GOT3 (cell line): ENCODE measurements at places on chromosomes 16 and 17.

GRCh38 chr17:73348018-73348828, 36.4 kb upstream of the CDC42EP4 start:
- no peak for DNase-seq

DNA sequence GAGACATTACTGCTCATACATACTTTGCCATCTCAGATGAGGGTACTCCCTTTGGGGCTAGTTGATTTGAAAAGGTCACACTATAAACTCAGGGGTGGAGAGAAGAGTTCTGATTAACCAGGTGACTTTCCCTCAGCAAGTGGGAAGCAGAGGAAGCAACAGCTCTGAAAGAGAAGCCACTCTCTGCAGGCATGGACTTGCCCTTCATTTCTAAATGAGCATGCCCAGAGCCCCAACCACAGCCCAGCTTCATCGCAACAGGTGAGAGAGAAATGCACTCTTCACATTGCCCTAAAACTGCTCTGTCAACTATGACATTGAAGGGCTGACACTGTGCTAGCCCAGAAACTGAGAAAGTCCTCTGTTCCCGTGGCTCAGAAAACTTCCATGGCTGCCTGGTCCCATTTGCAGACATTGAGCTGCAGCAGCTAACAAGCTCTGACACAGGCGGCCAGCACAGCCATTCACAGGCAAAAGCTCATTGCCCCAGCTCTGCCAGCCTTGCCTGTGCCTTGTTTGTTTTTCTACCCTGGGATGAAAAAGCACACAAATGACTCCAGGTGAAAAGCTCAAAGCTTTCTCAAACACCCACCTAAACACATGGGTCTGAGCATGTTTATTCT, 419.8 kb upstream of the DYNLRB2 start:
- no peak for DNase-seq

DNA sequence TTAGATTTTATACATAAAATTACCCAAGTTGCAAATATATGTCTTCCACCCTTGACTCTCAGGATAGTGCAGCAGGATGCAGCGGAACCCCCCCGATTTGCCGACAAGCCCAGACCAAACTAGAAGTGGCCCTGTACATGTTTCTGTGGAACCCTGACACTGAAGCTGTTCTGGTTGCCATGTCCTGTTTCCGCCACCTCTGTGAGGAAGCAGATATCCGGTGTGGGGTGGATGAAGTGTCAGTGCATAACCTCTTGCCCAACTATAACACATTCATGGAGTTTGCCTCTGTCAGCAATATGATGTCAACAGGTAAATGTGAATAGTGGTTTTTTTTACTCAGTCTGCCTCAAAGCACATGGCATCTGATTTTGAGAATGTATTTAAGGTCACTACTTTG, 70.7 kb downstream of the OMG start:
- DNase-seq: no peak

DNA sequence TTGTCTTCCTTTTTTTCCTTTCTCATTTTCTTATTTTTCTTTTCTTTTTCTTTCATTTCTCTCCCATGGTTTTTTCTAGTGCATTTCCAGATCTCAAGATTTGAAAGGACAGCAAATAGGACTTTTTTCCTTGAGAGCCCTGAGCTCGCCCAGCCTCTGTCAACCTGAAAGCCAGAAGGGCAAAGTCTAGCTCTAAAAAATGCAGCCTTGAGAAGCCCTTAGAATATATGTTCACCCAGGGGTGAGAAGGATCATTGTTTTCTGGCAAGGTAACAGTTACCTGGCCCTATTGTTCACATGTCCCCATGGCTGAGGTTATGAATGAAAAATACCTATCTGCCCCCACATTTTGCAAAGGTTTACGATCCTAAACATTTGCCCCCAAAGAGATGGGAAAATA, 218.4 kb downstream of the IRX3 start:
- DNase-seq: no peak

DNA sequence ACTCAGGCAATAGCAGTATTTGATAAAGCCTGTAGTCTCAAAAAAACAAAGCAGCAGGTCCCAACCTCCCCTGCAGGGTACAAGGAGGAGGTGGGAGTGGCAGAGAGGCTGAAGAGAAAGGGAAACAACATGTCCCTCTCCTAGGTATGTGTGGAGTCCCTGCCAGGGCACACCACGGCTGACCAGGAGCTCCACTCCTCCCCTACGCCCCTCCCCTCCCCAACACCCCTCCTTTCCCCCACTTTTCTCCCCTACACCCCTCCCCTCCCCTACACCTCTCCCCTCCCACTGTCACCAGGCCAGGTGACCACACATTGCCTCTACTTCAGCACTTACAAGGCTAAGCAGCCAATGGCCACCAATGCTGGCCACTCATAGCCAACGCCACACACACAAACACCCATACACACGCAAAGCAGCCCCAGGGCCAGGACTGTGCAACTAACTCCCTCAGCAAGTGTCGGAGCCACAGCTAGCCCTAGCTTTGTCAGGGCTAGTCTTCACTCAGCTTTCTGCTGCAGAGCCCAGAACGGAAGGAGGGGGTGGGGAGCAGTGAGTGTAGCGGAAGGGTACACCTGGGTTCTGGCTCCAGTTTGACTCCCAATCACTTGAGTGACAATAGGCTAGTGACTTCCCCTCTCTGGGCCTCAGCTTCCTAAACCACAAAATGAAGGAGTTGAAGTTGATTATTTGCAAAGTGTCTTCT, 8.2 kb downstream of the CAVIN1 start:
- no peak for DNase-seq

DNA sequence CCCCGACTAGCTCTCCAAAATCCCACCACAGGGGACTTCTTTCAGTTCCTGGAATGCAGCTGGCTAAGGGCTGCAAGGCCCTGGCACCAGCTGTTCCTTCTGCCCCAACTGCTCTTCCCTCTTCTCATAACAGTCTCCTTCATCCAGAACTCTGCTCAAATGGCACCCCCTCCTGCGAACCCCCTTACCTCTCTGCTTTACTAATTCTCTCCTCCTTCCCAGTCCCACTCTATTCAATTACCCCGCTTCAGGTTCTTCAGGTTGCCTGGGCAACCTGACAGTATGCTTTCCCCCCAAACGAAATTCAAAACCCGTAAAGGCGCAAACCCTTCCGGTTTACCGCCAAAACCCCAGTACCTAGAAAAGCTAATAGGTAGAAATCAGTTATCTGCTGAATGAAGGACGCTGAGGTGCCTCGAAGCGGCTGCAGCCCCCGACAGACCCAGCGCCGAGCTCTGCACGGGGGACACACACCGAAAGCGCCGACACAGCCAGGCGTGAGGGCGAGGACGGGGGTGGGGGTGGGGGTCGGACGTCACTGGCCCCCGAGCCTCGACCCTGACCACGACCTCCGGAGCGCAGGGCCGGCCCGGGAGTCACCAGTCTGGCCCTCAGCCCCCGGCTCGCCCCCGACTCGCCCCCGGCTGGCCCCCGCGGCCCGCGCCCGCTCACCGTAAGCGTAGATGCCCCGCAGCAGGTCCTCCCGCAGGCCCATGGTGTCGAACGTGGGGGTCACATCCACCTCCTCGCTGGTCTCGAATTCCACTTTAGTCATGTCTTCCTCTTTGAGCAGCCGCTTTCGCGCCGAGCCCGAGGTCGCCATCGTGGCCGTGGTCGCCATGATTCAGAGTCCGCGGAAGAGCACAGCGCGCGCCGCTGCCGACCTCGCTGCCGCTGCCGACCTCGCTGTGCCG, 550 bp downstream of the EIF4A3 start:
- no peak for DNase-seq

GRCh38 chr17:75828076-75828400, 16.2 kb downstream of the UNC13D start:
- no peak for DNase-seq

DNA sequence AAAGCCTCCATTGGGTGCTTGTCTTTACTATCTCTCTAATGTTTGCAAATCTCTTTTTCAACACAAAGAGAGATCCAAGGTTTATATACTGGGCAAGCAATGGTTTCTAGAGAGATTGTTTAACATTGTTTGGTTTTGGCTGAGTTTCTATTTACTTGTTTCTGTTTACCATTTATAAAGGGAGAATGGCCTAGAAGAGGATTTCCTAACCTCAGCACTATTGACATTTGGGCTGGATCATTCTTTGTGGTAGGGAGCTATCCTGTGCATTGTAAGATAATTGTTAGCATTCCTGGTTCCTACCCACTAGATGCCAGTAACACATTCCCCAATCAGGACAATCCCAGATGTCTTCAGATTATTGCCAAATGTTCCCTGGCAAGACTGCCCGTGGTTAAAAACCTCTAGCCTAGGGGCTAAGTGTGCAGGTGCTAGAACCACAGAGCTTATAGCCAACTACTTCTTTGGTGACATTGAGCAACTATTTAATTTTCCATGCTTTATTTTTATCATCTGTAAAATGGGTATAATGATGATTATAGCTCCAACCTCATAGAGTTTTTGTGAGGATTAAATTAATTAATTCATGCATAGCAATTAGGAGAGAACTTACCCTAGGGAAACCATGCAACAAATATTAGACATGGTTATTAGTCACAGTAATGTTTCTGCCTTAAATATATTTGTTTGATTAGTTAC, 413.9 kb upstream of the MAF start:
- no peak for DNase-seq

DNA sequence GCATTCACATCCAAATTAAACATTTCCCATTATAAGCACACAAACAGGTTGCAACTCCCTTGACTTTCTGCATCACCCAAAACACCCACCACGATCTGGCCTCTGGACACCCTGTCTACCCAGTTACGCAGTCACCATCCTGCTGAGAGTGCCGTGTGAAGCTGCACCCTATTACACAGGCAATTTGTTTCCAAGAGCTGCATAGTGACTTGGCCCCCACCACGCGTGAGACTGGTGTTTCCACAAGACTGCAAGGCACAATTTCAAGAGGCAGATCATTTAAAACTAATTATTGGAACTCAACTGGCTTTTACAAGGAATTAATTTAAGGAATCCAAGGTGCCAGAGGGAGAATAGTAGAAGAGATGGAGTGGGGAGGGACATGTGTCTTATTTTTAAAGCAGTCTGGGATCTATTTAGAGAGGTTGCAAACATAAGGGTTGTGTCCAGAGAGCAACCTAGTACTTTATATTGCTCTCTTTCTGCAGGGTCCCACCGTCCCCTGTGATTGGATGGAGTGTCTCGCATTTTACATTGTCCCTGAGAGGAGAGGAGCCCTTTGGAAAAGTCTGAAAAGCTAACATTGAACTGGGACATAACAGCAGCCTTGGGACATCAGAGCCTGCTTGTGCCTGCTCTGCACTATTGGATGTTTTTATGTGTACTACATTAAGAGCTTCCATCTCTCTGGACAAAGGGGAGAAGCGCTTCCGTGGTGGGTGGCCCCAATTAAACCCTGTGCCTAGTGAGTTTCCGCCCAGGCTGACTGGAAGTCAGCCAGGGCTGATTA, 8.7 kb upstream of the ADAMTS18 start:
- no peak for DNase-seq

GRCh38 chr16:81204798-81205680, 33.5 kb upstream of the BCO1 start:
- DNase-seq: no peak

GRCh38 chr16:67543582-67543981, 15.0 kb downstream of the RIPOR1 start:
- no peak for DNase-seq

DNA sequence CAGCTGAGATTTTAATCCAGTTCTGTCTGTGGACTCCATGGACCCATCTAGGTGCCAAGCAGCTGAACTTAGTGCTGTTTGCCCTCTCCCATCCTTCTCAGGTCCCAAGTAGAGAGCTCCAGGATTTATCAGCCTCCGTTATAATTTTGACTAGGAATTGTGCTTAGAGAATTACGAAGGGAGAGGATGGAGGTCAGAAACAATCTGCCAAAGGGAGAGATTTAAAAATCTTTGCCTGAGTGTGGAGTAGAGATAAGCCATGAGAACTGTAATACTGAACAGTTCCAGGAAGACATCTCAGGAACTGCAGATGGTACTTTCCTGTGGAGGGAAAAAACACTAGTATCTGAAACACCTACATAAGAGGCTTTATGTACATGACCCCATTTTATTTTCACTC, 27.0 kb downstream of the CEP95 start:
- DNase-seq: no peak

GRCh38 chr16:88353232-88353631, 29.5 kb upstream of the ZNF469 start:
- no peak for DNase-seq

GRCh38 chr16:68166264-68166663, 69.7 kb downstream of the ESRP2 start:
- DNase-seq: no peak

- DNase-seq: no peak
Observed at GRCh38 chr16:351804-352520, 561 bp downstream of the AXIN1 start.

GRCh38 chr17:81923302-81924260, 4.0 kb downstream of the MAFG start:
- peak; percentile 30 for DNase-seq

DNA sequence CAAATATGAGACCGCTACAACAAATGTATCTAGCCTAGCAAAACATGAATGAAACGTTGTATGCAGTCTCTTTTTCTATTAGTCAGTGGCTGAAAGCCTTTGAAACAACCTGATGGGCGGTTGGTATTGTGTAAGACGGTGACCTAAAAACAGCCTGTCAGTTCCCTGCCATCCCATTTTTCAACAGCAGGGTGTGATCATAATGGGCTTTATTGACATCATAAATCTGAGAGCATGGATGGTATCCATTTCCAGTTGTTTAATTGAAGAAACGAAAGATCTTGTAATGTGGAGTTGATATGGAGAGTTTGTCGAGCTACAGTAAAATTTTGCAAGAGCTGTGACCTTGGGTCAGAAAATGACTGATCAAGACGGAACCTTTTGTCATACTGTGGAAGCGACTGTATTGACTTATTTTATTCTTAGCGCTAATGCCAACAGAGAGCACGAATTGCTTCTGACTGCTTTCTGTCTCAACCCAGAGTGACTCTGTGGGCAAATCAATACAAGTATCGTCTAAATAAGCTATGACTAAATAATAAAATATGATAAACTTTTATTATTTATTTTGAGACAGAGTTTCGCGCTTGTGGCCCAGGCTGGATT, 12.3 kb upstream of the MEIOB start:
- no peak for DNase-seq

DNA sequence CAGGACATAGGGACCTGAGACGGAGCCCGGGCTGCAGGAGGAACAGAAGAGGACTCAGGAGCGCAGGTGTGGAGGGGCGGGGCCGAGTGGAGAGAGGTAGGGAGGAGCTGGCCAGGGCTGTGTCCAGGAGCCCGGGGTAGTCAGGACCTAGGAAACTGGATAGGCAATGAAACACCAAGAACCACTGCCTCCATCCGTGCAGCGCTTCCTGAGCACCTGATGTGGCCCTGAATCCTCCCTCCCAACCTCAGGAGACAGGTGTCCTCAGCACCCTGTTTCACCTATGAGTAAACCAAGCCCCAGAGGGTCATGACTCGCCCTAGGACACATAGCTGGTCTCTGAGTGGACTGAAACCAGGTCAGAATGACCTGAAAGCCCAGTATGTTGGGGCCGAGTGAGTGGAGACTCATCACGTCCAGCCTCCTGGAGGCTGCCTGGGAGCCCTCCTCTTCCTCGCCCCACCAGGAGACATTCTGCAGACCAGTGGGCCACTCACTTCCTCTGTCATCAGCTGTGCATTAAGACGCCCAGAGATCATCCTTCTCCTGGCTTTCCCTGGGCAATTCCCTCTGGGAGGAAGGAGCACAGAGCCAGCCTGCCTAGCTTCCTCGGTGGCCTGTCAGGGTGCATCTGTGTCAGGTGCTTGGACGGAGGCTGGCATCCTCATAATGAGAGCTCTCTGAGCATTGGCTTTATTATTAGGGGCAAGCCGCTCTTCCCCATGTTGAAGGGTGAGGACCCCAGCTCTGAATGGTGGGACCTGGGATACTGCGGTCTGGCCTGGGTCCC, 72.8 kb downstream of the SCNN1B start:
- DNase-seq: no peak
